ENCODE measurements at places on chromosomes 5 and 9. TPM values are rescaled to one million over a fixed set of nuclear protein-coding genes. Genes with fewer than 3 reads are reported as not detected.
A peak's percentile ranks its signal among the peaks of the same experiment; 100 is the strongest.

DNA sequence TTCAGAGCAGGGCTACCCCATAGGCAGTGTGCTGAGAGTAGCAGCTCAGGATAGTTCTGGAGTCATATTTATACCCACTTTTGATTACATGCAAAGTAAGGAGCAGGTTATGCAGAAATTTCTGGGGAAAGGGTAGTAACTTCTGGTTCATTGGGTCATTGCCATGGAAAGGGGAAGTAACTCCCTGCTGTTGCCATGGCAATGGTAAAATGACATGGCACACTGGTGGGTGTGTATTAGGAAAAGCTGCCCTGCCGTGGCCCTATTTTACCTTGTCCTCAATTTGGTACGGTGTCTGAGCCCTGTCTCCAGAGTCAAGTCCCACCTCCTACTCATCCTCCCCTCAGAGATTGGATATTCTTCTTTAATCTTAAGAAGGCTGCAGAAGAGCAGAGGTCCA lies 526.7 kb upstream of the TYRP1 start:
- no peak for DNase-seq

GRCh38 chr5:124561451-124561850 lies 185.0 kb downstream of the ZNF608 start:
- no peak for DNase-seq

DNA sequence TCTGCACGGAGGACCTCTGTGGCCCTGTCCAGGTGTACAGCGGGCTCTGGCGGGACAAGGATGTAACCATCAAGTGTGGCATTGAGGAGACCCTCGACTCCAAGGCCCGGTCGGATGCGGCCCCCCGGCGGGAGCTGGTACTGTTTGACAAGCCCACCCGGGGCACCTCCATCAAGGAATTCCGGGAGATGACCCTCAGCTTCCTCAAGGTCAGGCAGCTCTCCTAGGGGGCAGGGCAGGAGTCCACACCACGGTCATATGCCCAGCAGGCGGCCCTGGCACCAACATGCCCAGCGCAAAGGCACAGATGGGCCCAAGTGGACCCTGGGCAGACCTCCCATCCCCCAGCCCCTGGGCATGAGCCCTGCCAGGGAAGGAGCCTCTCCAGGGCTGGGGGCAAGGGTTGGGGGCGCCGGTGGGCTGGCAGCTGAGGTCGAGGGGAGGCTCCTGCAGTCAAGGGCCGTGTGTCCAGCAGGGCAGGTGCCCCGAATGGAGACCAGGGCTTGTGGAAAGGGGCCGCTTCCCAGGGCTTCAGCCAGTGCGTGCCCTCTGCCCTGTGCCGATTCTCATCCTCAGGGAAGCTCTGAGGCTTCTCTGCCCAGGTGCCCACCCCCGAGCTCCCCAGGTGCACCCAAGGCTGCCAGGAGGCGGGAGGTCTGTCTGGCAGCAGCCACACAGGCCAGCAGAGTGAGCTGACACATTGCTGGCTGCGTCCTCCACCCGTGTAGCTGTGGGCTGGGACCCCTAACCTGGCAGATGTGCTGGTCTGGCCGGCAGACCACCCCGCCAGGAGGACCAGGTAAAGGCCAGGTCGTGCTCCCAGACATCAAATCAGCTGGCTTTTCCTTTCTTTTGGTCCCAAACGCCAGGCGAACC lies 10.0 kb downstream of the DIPK1B start:
- DNase-seq = no peak

GRCh38 chr5:38403877-38404635 lies 145.7 kb downstream of the EGFLAM start:
- no peak for DNase-seq

DNA sequence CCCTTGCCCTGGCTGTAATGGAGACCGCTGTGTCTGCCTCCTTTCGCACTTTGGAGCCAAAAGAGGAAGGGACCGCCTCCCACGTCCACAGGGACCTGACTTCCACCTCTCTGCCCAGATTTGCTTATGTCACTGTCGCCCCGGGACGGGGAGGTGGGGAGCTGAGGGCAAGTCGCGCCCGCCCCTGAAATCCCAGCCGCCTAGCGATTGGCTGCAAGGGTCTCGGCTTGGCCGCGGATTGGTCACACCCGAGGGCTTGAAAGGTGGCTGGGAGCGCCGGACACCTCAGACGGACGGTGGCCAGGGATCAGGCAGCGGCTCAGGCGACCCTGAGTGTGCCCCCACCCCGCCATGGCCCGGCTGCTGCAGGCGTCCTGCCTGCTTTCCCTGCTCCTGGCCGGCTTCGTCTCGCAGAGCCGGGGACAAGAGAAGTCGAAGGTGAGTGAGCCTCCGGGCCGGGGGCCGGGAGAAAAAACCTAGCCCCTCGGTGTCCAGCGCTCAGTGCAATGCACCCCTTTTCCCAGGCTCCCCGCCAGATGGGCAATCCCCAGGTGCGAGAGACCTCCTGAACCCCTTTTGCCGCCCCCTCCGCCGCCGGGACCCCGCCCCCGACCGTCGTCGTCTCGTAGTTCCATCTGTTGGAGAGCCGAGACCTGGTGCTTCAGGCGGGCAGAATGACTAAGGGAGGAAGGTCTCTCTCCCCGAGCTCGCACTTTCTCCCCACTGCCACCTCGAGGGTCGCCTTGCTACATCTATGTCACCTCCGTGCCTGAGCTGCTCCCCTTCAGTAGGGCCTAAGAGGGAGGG lies at the start of gene GPX3:
GPX3 (plus strand) TSS at position 288 of the 807 bp plus-strand sequence; CDS start at position 352, 64 bp downstream.
- peak; percentile 87 for DNase-seq

DNA sequence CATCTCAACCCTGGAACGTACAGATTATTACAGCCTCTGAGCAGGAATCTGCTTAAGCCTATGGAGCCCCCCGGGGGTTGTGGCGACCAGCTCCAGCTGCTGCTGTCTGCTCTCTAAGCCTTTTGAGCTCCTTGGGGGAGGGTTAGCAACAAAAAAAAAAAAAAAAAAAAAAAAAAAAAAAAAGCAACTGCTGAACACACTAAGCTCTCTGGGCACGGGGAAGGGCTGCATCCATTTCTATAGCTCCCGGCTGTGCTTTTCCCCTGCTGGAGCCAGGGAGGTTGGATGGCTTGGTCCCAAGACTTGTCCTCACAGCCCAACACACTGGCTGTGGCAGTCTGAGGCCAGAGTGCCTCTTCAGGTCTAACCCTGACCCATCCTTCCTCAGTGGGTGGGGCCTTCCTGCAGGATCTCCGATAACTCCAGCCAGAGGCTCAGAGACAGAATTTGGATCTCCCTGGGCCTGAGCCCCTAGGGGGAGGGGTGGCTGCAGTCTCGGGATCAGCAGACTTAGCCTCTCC lies 82.1 kb downstream of the FBN2 start:
- DNase-seq = no peak

GRCh38 chr5:133050521-133050920 lies 1.3 kb upstream of the HSPA4 start:
- DNase-seq = no peak

DNA sequence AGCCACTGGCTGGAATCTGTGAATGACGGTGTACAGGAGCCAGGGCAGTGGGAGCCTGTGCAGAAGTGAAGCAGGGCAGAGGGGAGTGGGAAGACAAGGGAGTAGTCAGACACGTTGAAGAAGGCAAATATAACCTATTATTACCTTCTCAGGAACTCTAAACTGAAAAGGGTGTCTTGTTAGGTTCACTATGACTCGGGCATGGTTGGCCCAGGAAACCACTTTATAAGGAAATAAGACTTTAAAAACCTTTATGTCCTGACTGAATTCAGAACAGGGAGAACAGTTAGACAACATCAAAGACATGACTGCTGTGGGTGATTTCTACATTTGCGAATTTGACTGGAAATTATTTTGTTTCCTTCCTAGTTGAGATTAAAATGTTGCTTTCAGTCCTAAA lies 107.5 kb downstream of the ACER2 start:
- no peak for DNase-seq

DNA sequence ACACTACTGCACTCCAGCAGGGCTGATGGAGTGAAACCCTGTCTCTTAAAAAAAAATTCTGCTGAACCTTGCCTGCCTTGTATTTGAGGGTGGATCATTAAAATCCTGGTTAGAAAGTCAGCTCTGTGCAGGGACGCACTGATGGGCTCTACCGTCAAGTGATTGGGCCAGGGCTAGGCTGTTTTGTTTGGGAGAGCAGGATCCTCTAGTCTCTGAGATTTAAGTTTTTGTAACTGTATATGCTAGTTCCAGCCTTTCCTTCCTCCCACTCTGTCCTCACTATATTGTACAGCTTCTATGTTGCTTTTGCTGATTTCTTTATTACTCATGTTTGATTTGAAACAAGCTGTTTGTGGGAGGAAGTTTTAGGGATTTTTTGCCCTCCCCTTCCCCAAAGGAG lies 11.5 kb downstream of the DDX4 start:
- DNase-seq = no peak

GRCh38 chr9:127761491-127761956 lies 16.9 kb downstream of the SH2D3C start:
- no peak for DNase-seq

DNA sequence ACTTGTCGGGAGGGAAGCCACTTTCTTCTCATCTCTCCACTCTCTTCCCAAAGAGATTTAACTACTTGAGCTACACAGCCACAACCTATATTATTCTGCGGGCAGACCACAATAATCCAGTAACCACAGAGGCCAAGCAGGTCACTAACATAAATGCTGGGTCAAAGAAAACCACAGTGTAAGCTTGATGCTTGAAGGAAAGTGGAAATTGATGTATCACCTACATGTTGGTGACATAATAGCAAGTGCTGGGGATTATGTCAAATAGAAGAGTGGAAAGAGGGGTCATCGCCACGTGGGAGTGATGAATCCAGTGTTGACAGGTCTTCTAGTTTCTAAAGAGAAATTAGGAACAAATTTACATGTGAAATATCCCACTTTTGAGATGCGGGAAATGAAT lies 40.9 kb downstream of the RFK start:
- no peak for DNase-seq

DNA sequence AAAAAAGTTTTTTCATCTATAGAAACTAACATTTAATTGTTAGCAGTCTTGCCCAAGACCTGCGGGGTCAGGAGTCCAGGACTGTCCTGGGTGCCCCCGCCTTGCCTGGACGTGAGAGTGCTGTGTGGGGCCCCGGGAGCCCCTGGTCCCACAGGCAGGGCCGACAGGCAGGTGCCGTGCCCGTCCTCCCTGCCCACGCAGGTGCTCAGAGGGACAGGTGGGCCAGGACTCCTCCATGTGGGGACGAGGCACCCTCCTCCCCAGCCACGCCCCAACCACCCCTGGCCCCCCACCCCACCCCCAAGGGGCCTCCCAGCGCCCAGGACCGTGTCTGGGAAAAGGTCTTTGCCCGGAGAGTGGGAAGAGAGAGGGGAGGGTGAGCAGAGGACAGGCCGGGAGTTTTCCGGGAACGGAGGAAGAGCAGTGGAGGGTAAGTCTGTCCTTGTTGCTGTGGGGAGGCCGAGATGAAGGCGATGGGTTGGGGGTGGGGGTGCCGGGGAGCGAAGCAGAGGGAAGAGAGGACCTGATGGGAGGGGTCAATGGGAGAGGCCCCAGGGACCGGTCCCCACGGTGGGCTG lies 2.7 kb upstream of the LCN12 start:
- DNase-seq = no peak

- no peak for DNase-seq
These were observed 3.0 kb upstream of the SLC44A1 start for GRCh38 chr9:105241356-105242043.

GRCh38 chr9:126499005-126499910 lies 114.5 kb upstream of the LMX1B start:
- DNase-seq = no peak

DNA sequence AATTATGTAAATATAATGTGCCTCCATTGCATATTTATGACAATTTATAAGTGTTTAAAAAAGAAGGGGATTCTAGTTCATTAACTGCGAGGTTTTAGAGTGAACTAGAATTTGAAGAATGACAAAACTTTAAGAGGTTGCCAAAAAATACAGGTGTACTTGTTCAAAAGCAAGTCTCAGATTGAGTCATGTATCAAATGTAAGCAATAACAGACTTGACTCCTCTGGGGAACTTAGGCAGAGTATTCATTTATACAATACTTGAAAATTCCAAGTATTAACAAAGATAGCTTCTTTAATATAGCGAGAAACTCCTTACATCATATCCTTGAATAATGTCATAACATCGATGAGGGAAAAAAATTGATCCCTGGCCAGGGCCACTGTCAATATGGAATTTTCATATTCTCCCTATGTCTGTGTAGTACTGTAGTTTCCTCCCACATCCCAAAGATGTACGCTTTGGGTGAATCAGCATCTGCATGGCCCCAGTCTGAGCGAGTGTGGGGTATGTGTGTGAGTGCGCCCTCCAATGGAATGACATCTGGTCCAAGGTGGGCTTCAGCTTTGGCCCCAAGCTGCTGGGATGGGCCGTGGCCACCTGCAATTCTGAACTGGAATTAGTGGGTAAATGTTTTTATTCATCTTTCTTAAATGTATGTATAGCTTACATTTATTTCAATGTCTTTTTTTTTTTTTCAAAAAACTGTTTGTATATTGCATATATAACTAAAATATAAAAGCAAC lies 70.1 kb downstream of the RIC1 start:
- DNase-seq = no peak

- peak; percentile 66 for DNase-seq
These were observed 256.0 kb downstream of the DOCK8 start for GRCh38 chr9:470552-471194.

DNA sequence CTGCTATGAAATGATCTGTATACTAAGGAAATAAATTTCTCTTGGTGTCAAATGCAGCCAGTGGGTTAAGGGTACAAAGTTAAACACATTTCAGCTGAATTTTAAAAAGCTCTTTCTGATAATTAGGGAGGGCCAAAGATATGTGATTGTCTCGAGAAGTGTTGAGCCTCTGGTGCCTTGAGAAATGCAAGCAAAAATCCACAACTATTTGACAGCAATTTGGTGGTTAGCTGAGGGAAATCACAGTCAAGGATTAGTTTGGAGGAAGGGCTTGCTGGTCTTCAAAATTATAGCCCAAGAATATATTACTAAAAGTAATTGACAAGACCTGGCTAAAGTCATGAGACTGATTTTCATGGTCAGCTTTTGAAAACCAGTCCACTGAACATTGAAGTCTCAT lies 255.7 kb upstream of the PPP1R2B start:
- DNase-seq = no peak

Gene WNT8A
- not detected for total RNA-seq

Gene ANKRD18B
- total RNA-seq = not detected

Gene ANKDD1B
- total RNA-seq = 6.3 TPM

Gene VCP
- total RNA-seq = 176 TPM

Gene TAF11L11
- total RNA-seq = not detected

Gene RNF180
- total RNA-seq = 1.2 TPM

Gene CD74
- total RNA-seq = 485 TPM

Gene COL23A1
- 0.37 TPM for total RNA-seq

Gene SVEP1
- total RNA-seq = 9.7 TPM

Gene GRM6
- not detected for total RNA-seq
